ENCODE measurements at places on chromosomes 6 and 20.

GRCh38 chr6:106125925-106126435 lies 39.8 kb downstream of the PRDM1 start:
- DNase-seq = peak; percentile 88

DNA sequence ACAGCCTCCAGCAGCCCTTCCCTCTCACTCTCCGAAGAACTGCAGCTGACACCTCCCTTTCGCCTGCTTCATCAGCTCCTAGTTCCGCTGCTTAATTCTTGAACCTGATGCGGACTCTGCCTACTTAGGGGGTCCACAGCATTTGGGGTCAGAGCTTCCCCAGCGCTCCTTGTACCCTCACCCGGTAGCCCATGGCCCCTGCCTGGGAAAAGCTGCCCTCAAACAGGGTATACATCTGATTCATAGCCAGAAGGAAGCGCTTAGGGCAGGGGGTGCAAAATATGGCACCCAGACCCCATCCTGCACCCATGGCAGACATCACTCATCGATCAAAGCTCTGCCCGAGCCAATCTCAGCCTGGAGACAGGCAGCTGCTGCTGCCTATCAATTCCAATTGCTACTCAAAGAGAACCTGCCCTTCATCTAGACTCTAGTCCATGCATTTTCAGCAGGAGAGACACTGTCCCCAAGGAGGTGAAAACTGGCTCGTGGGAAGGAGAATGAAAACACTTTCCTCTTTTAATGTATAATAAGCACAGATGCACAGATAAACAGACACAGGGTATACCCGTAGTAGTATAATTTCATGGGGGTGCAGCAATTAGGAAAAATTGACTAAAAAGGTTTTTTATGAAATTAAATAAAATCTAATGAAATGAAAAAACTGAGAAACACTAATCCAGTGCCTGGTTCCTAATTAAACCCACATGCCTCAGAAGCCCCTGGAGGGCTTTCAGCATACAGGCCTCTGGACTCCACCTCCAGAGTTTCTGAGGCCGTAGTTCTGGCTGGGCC lies 194.8 kb downstream of the PREX1 start:
- no peak for DNase-seq

- DNase-seq = no peak
Observed at GRCh38 chr20:7687065-7687464, 253.2 kb downstream of the HAO1 start.

GRCh38 chr6:111834356-111834755 lies 38.9 kb downstream of the FYN start:
- no peak for DNase-seq

- DNase-seq = no peak
Observed at GRCh38 chr20:15805154-15805553, 768.1 kb downstream of the KIF16B start.

DNA sequence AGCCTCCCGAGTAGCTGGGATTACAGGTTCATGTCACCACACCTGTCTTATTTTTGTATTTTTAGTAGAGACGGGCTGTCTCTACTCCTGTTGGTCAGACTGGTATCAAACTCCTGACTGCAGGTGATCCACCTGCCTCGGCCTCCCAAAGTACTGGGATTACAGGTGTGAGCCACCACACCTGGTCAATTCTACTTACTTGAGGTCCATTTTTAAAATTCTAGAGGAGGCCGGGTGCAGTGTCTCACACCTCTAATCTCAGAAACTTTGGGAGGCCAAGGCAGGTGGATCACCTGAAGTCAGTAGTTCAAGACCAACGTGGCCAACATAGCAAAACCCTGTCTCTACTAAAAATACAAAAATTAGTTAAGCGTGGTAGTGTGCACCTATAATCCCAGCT lies 7.8 kb downstream of the RIPOR3 start:
- no peak for DNase-seq

GRCh38 chr6:104227508-104227907 lies 632.2 kb downstream of the HACE1 start:
- DNase-seq = no peak

GRCh38 chr20:56974499-56975250 lies 291.8 kb downstream of the BMP7 start:
- peak; percentile 23 for DNase-seq

- no peak for DNase-seq
Observed at GRCh38 chr6:19841181-19841580, 4.0 kb downstream of the ID4 start.

DNA sequence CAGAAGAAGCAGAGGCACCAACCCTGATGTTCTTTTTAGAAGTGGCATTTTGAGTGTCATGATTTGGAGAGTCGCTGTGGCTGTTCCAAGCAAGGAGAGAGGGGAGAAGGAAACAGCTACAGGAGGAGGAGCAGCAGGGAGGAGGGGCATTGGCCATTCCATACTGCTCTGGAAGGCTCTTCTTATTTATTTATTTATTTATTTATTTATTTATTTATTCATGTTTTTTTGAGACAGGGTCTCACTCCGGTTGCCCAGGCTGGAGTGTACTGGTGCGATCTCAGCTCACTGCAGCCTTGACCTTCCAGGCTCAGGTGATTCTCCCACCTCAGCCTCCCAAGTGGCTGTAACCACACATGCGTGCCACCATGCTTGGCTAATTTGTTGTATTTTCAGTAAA lies 178.3 kb upstream of the PROKR2 start:
- DNase-seq = no peak

GRCh38 chr6:1267790-1268762 lies 43.8 kb upstream of the FOXQ1 start:
- DNase-seq = no peak

- DNase-seq = no peak
Observed at GRCh38 chr20:15220009-15220656, 882.7 kb upstream of the FLRT3 start.

- no peak for DNase-seq
Observed at GRCh38 chr6:159821122-159821521, 21.0 kb downstream of the PNLDC1 start.

- DNase-seq = no peak
Observed at GRCh38 chr6:41093729-41094128, 21.0 kb downstream of the NFYA start.

GRCh38 chr20:58069796-58070663 lies 158.4 kb downstream of the ANKRD60 start:
- no peak for DNase-seq

- DNase-seq = no peak
Observed at GRCh38 chr6:35795453-35796071, 1.6 kb downstream of the CLPS start.
